Activated CD4-positive, alpha-beta T cell treated with anti-CD3 and anti-CD28 coated beads for 36 hours (primary cell): ENCODE measurements at places on chromosomes 5 and 9. TPM values are rescaled to one million over a fixed set of nuclear protein-coding genes. Genes with fewer than 3 reads are reported as not detected.

- H3K27ac ChIP-seq: no peak overlapping the region
- H3K4me3 ChIP-seq: no peak overlapping the region
- H3K27me3 ChIP-seq: no peaks in the 10 kb centered on the region
- DNase-seq: no peak
Measured at GRCh38 chr9:110707419-110707818, 38.8 kb downstream of the MUSK start.

Gene IL3
- total RNA-seq: 10.8 TPM

DNA sequence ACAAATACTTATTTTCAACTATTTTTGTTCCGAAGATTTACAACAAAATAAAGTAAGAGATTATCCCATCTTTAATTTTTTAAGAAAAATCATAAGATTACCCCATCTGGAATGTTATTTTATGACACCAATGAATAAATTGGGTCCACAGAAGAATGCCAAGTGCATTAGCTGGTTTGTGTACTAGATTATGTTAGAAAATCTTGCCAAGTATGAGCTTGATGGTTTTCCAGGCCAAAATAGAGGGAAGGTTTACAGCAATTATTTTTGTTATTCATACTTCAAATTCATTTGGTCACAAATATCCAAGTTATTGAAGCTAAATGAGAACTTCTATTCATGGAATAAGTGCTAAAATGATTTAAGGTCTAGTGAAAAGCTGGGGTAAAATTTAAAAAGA is 109.4 kb upstream of the DMRTA1 start:
- DNase-seq: no peak
- no peak overlapping the region for H3K27ac ChIP-seq
- H3K27me3 ChIP-seq: no peaks in the 10 kb centered on the region
- no peaks in the 10 kb centered on the region for H3K36me3 ChIP-seq

Gene C9orf152
- not detected for total RNA-seq

- H3K36me3 ChIP-seq: no peaks in the 10 kb centered on the region
- H3K27ac ChIP-seq: no peak overlapping the region
- H3K4me1 ChIP-seq: no peaks in the 10 kb centered on the region
- H3K27me3 ChIP-seq: peaks cover 11% of the 10 kb centered on the region
Measured at GRCh38 chr9:96209407-96210271, 92.3 kb downstream of the HSD17B3 start.

Gene AHRR
- total RNA-seq: 20.5 TPM

DNA sequence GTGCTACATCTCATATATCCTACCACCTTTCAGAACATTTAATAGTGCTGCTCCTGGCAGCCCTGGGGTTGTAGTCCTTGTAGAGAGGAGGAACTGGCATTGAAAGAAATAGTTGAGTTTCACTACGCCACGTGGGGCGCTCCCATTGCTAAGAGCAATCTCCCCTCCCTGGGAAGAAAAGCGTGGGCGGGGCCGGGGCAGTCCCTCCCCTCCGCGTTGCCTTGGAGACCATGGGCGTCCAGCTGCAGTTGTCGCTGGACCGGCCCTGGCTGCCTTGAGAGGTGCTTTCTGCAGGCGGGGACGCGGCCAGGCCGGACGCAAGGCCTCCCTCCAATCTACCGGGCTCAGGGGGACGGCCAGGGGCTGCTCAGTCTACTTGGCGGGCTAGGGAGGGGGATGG is 368 bp upstream of the CCDC180 start:
- no peaks in the 10 kb centered on the region for H3K4me1 ChIP-seq
- no peaks in the 10 kb centered on the region for H3K36me3 ChIP-seq
- H3K4me3 ChIP-seq: no peak overlapping the region
- H3K27me3 ChIP-seq: peaks cover 11% of the 10 kb centered on the region

Gene PCDHA8
- not detected for total RNA-seq

DNA sequence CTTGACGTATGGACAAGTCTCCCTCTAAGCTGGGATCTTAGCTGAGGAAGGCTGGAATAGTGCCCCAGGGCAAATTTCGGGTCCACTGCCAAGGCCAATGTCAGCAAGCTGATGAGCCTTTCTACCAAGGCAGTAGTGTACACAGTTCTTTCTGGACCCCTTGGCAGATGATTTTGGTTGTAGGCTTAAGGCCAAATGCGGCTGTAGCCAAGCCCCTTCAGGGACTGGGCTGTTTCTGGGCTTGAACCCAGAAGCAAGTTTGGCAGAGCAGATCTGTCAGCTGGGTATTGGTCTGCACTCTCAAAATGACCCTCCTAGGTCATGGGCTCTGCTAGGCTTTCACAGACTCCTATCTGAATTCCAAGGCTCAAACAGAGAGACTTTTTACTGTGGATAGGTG is 121.6 kb downstream of the ADAMTSL1 start:
- no peak overlapping the region for H3K4me3 ChIP-seq
- no peaks in the 10 kb centered on the region for H3K4me1 ChIP-seq
- H3K27me3 ChIP-seq: no peaks in the 10 kb centered on the region
- H3K27ac ChIP-seq: no peak overlapping the region

Gene STKLD1
- total RNA-seq: 0.82 TPM

DNA sequence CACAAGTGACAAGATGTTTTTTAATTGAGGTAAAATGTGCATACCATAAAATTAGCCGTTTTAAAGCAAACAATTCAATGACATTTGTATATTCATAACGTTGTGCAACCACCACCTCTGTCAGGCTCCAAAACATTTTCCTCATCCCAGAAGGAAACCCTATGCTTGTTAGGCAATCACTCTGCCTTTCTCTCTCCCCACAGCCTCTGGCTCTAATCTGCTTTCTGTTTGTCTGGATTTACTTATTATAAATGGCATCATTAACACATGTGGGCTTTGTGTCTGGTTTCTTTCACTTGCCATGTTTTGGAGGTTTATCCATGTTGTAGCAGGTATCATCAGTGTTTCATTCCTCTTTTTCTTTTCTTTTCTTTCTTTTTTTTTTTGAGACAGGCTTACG is 1.4 kb upstream of the N4BP3 start:
- H3K4me3 ChIP-seq: no peak overlapping the region
- H3K27me3 ChIP-seq: peaks cover 6% of the 10 kb centered on the region
- DNase-seq: no peak
- H3K4me1 ChIP-seq: peaks cover 34% of the 10 kb centered on the region

GRCh38 chr5:37668524-37669047 is 171.3 kb downstream of the GDNF start:
- H3K4me3 ChIP-seq: no peak overlapping the region
- H3K4me1 ChIP-seq: peaks cover 23% of the 10 kb centered on the region
- no peaks in the 10 kb centered on the region for H3K27me3 ChIP-seq
- DNase-seq: no peak
- H3K27ac ChIP-seq: no peak overlapping the region

Gene FOXD1
- 0.48 TPM for total RNA-seq

GRCh38 chr5:116365006-116365496 is 209.6 kb downstream of the SEMA6A start:
- H3K4me3 ChIP-seq: no peak overlapping the region
- DNase-seq: no peak
- peaks cover 7% of the 10 kb centered on the region for H3K4me1 ChIP-seq
- H3K27me3 ChIP-seq: no peaks in the 10 kb centered on the region

Gene GRAMD2B
- total RNA-seq: 13.9 TPM

DNA sequence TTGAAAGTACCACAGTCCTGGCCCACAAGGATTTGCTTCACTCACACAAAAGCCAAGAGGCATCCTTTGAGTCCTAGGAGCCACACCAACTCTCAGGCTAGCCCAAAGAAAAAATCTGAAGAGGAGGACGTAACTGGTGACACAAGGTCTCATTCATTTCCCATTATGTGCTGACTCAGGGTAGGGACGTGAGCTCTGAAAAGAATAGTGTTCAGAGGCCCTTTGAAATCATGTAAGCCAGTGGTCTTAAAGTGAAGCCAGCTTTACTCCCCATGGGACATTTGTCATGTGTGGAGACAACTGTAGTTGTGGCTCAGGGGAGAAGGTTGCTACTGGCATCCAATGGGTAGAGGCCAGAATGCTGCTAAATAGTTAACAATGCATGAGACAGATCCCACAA is 332.4 kb downstream of the KCTD16 start:
- no peak for DNase-seq
- H3K27me3 ChIP-seq: no peaks in the 10 kb centered on the region
- no peak overlapping the region for H3K27ac ChIP-seq
- no peaks in the 10 kb centered on the region for H3K4me1 ChIP-seq

DNA sequence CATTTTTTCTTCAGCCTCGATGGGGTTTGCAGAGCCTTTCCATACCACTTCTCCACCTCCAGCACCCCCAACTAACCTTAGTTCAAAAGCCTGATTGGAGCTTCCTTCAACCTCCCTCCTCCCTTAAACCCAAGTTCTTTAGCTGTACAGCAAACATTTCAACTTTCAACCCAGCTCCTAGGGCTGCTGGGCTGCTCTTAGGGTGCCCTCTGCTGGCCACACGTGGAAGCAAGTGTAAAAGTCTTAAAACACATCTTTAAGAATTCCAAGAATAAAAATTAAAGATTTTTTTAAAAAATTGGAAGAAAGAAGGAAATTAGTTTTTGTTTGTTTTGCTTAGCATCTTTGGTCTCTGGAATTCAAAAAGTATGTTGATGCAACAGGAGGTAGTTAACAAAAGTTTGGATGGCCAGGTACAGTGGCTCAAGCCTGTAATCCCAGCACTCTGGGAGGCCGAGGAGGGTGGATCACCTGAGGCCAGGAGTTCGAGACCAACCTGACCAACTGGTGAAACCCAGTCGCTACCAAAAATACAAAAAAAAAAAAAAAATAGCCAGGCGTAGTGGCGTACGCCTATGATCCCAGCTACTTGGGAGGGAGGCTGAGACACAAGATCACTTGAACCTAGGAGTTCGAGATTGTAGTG is 15.5 kb upstream of the HSD17B3 start:
- peaks cover 4% of the 10 kb centered on the region for H3K36me3 ChIP-seq
- peak; percentile 71 for DNase-seq
- peaks cover 2% of the 10 kb centered on the region for H3K27me3 ChIP-seq
- no peak overlapping the region for H3K27ac ChIP-seq

Gene MELK
- 66.1 TPM for total RNA-seq

GRCh38 chr5:124685404-124685930 is 61.0 kb downstream of the ZNF608 start:
- no peak for DNase-seq
- H3K27ac ChIP-seq: no peak overlapping the region
- H3K36me3 ChIP-seq: no peaks in the 10 kb centered on the region
